Sigmoid colon (tissue), 7 donors: ENCODE measurements at places on chromosomes 16 and 17. TPM values are rescaled to one million over a fixed set of nuclear protein-coding genes. Genes with fewer than 3 reads are reported as not detected.

The KCNAB3 gene
- not detected for total RNA-seq

DNA sequence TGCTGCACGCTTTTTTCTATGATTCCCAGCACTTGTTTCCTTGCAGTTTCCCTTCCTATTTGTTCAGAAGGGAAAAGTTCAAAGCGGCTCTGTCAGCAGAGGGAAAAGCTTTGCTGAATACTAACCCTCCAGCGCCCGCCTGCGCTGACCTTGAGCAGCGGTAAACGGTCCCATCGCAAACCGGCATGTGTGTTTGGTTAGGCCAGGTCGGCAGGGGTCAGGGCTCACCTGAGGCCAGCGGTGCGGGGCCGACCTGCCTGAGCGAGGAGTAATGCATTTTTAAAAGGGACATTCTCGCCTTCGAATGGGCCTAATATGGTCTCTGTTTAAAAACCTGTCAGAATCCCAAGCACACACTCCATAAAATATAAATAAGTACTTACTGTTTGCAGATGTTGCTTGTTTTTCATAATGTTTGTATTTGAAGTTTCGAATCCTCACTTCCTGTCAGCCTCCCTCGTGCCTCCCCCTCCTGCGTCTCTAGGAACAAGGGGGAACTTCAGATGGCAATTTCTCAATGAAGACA lies 110.1 kb downstream of the IRX3 start:
- no peak overlapping the region for H3K27ac ChIP-seq
- no peaks in the 10 kb centered on the region for H3K36me3 ChIP-seq
- H3K27me3 ChIP-seq = peaks cover 31% of the 10 kb centered on the region
- DNase-seq = no peak
- no peak overlapping the region for H3K4me3 ChIP-seq

- no peaks in the 10 kb centered on the region for H3K4me1 ChIP-seq
- no peaks in the 10 kb centered on the region for H3K27me3 ChIP-seq
- no peak overlapping the region for H3K27ac ChIP-seq
- H3K4me3 ChIP-seq = no peak overlapping the region
- H3K36me3 ChIP-seq = no peaks in the 10 kb centered on the region
Measured at GRCh38 chr16:28304214-28304613, 11.9 kb downstream of the SBK1 start.

DNA sequence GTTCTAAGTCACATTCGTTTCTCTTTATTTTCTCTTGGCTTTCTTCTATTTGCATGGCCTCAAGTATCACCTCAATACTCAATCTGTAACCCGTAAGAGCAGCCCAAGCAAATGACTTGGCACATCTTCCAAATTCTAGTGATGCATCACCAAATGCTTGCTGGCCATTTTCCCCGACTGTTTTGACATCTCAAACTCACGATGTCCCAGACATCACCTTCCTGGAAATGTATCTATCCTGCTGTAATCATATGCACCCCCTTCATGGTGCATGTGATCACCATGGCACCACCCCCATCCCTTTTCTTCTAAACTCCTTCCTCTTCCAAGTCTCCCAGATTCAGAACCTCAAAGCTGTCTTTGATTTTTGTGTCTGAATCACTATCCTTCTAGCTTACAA lies 24.0 kb upstream of the ABCA5 start:
- H3K4me1 ChIP-seq = no peaks in the 10 kb centered on the region
- no peak overlapping the region for H3K27ac ChIP-seq
- no peaks in the 10 kb centered on the region for H3K36me3 ChIP-seq
- no peak overlapping the region for H3K4me3 ChIP-seq
- DNase-seq = no peak
- H3K27me3 ChIP-seq = peaks cover 3% of the 10 kb centered on the region

DNA sequence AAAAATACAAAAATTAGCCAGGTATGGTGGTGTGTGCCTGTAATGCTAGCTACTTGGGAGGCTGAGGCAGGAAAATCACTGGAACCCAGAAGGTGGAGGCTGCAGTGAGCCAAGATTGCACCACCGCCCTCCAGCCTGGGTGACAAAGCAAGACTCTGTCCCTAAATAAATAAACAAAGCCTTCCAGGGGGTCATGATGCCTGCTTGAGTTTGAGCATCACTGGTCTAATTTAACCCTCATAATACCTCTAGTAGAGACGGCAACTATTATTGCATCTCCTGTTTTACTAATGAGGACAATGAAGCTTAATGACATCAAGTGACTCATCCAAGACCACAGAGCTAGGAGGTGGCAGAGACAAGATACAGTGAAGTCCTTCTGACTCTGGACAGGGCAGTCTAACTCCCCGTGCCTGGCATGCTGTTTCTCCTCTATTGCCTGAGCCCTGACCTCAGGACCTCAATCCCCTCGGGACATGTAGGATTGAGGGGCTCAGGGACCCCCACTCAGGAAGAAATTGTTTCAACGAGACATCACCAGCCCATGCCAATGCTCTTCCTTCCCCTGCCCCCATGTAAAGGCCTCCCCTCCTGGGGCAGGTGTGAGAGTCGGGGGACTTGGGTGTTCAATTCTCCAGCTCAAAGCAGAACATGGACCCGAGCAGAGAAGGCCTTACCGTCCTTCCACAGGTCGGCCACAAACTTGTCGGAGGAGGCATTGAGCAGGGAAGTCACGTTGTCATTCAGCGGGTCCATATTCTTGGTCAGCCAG lies 102.9 kb downstream of the NDE1 start:
- H3K27me3 ChIP-seq = no peaks in the 10 kb centered on the region
- DNase-seq = no peak
- peak overlapping the region; percentile 70 for H3K27ac ChIP-seq

DNA sequence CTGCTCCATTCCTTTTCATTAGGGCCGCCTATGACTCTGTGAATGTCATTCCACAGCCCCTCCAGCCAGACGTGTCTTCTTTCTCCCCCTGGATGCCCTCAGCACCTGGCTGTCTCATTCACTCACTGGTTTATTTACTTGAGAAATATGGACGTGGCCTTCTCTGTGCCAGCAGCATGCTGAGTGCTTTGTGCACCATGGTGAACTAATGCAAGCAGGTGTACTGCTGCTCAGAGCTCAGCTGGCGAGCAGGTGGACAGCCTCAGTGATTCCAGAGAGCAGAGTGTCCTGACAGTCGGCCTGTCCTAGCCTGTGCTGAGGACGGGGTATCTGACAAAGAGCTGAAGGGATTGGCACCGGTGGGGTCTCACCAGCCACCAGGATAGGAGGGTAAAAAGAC lies 96.7 kb downstream of the GNAO1 start:
- H3K27me3 ChIP-seq = no peaks in the 10 kb centered on the region
- DNase-seq = no peak
- H3K36me3 ChIP-seq = no peaks in the 10 kb centered on the region
- no peak overlapping the region for H3K27ac ChIP-seq
- no peak overlapping the region for H3K4me3 ChIP-seq

GRCh38 chr17:71192848-71193247 lies 928.0 kb upstream of the SOX9 start:
- peaks cover 15% of the 10 kb centered on the region for H3K4me1 ChIP-seq
- DNase-seq = no peak

- H3K27me3 ChIP-seq = no peaks in the 10 kb centered on the region
- no peak for DNase-seq
- H3K4me3 ChIP-seq = no peak overlapping the region
- peak overlapping the region; percentile 0 for H3K27ac ChIP-seq
Measured at GRCh38 chr17:18889658-18890057, 31.7 kb downstream of the PRPSAP2 start.
